ENCODE measurements at places on chromosomes 5 and 9. TPM values are rescaled to one million over a fixed set of nuclear protein-coding genes. Genes with fewer than 3 reads are reported as not detected.

DNA sequence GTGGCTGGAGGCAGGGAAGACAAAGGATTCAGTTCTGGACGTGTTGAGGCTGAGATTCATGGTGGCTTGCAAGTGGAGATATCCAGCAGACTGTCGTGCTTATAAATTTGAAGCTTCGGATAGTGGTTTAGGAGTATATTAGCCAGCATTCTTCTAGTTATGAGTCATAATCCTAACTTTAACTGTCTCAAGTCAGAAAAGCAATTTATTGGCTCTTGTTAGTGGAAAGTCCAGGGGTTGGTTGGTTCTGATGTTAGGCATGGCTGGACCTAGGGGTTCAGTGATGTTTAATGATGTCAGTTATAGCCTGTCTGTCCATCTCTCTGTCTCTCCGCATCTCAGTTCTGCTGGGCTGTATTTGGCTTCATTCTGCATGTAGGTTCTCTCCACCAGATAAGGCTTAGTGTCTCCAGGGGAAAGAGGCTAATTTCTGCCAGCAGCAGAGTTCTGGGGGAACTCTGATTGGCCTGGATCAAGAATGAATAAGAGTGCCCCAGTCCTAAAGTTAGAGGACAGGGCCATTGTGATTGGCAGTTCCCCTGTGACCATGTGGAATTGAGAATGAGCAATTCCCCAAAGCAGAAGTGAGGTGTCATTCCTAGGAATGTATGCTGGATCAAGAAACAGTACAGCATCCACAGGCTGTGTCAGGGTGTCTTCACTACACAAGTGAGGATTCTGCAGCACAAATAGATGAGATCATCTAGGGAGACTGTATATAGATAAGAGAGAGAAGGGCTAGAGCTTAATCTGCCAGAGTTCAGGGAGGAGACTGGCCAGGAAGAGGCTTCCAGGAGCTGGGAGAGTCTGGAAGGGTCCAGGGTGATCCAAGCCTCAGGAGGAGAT is 72.9 kb upstream of the SHB start:
- no peak for DNase-seq

The GALNT12 gene
- total RNA-seq: 11.4 TPM

- DNase-seq: no peak
Observed at GRCh38 chr9:36584620-36585460, 12.1 kb downstream of the MELK start.

GRCh38 chr5:120684749-120685415 is 220.8 kb downstream of the PRR16 start:
- peak; percentile 42 for DNase-seq

The CCDC183 gene
- 0.85 TPM for total RNA-seq

GRCh38 chr5:181236471-181236870 is 7.2 kb downstream of the RACK1 start:
- no peak for DNase-seq

The NMUR2 gene
- total RNA-seq: not detected

The LCNL1 gene
- total RNA-seq: 0.33 TPM

- DNase-seq: no peak
Observed at GRCh38 chr9:128192601-128193371, 1.4 kb upstream of the CIZ1 start.

The RNF208 gene
- 1.0 TPM for total RNA-seq

- DNase-seq: no peak
Observed at GRCh38 chr9:694092-694402, 147.4 kb upstream of the DMRT1 start.

- DNase-seq: no peak
Observed at GRCh38 chr5:158456756-158457155, 597.8 kb upstream of the CLINT1 start.

The ABITRAM gene
- 5.2 TPM for total RNA-seq

DNA sequence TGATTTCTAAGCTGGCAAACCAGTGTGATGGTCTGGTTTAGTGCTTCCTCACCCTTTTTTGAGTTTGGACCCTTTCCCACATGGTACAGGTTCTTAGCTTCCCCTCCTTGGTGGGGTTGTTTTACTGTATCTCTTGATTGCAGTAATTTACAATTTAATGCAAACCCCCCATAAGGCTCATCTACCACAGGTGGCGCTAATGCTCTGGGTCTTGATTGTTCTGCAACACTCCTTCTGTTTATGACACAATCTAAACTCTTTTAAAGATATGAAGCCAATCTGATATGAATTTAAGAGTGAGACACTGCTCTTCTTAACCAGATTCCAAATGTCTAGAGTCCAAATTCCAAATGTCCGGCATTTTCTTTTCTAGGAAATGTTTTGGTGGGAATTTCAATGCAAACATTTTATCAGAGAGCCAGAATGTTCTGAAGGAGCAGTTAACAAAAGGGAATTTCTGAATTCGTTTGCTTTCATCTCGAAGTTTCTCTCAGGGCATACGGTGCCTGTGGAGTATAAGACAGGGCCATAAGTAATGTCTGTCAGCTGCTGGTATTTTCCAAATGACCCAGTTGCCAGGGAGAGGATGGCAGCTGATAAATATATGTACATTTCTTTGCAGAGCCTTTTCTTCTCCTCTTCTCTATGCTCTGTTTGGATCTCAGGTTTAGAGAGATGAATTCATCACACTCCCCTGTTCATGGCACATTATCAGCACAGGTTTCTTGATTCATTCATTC is 246.8 kb downstream of the ARHGAP26 start:
- peak; percentile 55 for DNase-seq

GRCh38 chr9:125536776-125537175 is 170.2 kb downstream of the MAPKAP1 start:
- no peak for DNase-seq

DNA sequence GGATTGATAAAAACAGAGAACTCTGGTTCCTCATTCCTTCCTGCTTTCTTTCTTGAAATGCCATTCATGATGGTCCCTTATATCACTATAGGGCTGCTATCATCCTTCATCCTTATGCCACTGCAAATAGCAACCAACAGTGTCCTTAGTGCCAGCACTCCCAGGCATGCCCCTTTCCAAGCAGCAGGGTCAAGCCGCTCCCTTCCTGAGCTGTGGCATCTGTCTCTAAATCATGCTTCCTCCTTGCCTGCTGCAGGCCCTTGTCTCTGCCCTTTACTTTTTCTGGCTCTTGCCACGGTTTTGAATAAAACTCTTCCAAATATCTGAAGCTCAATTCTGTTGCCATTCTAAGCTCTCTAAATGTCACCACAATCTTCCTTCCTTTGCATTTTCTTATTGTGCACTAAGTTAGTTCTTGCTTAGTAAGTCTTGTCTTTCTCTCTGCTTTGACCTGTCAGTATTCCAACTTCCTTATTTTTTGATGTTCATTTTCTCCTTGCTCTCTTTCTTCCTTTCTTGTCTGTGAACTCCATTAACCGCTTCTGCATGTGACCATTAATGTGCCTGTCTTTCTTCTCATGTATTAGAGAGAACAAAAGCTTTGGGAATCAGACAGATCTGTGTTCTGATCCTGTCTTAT is 19.9 kb downstream of the TLR4 start:
- no peak for DNase-seq

GRCh38 chr5:13932561-13932960 is 11.9 kb downstream of the DNAH5 start:
- DNase-seq: no peak

DNA sequence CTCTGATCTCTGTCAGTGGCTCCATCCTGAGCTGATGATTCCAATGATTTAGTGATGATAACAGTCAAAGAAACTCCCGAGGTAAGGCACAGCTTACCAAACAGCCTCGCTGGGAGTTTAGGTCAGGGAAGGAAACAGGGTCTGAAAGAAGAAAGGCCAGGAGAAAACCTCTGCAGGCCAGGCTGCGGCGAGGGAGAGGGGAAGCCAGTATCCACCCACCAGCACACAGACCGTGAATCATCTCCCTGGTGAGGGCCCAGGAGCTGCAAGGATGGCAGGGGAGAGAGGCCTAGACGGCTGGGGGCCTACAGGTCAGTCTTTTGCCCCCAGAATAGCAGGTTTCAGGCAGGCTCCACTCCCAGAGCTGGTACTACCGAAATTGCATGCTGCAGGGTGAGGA is 590.5 kb downstream of the CCDC171 start:
- DNase-seq: no peak

DNA sequence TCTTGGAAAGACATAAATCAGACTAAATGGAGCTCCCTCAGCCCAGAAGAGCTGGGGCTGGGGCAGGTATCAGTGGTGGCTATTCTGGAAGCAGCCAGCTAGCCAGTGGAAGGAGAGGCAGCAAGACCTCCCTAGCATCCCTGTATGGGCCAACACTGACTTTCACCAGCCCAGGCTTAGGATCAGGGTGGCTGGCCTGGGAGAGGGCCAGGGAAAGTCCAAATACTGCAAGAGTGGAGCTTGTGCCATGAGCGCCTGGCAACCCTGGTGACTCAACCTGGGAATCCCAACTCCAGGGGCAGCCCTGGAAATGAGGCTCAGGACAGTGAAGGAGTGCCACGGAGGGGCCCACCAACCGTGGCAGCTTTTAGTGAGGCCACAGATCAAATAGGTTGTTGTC is 7.6 kb upstream of the IRF1 start:
- DNase-seq: no peak

DNA sequence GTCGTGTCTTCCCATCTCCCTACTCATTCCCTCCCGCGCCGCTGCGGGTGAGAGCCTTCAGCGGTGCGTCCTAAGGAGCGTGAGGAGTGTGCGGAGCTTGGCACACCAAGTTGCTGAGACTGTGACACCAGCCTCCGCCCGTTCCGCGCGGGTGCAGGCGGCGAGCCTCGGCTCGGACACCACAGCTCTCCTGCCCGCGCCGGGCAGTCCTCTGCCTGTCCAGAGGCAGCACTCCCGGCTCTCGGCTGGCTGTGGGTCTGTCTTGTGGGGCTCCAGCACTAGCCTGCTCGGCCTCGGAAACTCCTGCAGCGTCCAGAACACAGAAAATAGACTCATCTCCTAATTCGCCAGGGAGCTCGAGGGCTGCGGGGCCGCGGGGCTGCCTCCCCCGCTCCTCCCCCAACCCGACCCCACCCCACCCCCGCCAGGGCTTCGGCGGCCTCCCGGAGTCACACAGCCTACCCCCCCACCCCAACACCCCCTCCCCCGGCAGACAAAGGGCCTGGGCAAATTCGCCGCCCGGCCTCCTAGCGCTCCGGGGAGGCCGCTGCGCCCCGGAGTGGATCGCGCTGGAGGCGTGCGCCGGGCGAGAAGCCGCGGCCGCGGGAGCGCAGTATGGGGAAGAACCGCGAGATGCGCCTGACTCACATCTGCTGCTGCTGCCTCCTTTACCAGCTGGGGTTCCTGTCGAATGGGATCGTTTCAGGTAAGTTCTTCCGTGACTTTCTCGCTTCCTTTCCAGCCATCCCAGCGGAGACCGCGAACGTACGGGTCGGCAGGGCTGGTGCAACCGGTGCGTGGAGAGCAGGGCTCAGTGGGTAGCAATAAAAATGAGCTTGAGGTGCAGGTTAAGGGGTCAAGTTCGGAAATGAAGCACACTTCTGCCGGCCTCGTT is at the start of gene ADAMTS19:
TSS of gene ADAMTS19 (plus strand) at position 522 of the 895 bp plus-strand sequence. CDS start at position 616, 94 bp downstream.
- DNase-seq: peak; percentile 73

- peak; percentile 23 for DNase-seq
Observed at GRCh38 chr9:26975728-26976707, 19.8 kb downstream of the IFT74 start.

DNA sequence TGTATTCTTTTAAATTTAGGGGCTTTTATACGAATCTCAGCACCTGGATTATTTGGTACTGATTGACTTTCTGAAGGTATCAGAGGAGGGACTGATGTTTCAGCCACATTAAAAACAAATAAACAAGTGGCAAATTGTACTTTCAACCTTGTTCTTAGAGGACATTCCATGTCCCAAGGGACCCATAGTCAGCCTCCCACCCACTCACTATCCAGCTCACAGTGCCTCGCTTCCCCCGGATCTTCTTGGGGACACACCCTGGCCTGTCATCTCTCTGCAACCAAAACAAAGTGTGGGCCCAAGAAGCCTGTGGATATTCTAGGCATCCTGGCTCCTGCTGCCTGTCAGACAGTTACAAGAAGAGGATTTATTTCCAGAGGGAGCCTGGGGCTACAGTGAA is 8.8 kb upstream of the BOD1 start:
- no peak for DNase-seq

DNA sequence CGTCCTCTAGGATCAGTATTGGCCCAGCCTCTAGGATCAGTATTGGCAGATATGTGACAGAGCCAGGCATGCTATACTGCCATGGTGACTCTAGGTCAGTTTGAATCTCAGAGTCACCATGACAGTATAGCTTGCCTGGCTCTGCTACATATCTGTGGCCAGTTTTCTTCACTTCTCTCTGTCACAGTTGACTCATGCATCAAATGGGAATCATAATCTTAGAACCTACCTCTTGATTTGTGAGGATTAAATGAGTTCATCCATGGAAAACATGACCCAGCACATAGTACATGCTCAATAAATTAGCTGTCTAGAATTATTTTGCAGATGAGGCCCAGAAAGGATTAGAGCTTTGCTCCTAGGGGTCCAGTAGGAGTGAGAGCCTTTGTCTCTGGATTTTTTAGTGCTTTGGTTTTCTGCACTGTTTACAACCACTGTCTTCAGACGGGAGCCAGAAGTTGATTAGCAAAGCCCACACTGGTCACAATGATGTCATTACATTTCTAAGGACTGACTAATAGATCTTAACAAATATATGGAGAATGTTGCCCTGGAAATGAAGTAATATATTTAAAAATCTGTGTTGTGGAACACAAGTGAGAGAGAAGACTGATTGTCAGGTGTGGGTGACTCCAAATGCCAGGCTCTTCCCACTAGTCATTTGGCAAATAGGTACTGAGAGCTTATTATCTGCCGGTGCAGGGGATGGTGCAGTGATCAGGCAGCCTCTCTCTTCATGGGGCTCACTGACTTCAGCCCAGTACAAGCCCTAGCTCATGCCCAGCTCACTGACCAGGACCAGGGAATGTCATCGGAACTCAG is 76.0 kb downstream of the COL15A1 start:
- no peak for DNase-seq

Data from H7 (cell line).